ENCODE measurements at places on chromosomes 4 and X.

DNA sequence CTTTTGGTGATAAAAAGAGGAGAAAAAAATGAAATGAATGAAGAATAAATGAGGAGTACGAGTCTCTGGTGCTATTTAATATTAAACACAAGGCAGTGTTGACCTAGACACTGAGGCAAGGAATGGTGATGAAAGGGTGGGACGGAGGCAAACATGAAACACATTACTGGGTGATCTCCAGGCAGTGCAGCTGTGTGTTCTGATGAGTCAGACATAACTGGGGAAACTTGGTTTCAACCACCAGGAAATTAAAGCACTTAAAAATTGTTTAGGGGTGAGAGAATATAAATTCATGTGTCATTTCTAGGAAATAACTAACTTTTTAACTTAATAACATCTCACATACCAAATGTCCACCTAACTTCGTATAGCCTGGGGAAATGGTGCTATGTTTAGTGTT is 19.7 kb upstream of the CXCL6 start:
- no peak for DNase-seq

DNA sequence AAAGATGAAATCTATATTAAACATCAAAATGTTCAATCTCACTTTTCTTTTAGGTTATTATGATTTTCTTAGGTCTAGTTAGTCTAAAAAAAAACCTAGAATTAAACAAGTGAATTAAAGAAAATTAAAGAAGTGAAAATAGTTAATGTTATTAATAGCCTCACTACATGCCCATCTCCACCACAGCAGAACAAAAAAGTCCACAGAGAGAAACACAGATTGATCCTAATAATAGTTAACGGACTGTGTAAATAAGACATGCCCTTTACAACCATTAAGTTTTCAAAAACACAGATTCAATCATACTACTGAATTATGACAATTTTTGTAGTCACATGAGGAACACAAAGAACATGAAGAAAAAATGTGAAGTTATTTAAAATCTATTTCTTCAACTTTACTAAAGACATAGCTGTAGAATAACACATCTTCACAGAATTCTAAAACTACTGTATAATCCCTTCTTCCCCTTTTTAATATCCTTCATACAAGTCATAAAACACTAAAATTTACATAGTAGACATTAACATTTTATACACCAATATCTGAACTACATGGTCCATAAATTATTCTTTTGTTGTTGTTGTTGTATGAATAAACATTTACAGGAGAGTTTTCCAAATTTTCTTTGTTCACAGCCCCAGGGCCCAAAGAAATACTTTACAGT is 15.3 kb downstream of the HELQ start:
- DNase-seq = no peak

GRCh38 chrX:147226801-147227200 is 412.3 kb upstream of the CXorf51A start:
- no peak for DNase-seq

DNA sequence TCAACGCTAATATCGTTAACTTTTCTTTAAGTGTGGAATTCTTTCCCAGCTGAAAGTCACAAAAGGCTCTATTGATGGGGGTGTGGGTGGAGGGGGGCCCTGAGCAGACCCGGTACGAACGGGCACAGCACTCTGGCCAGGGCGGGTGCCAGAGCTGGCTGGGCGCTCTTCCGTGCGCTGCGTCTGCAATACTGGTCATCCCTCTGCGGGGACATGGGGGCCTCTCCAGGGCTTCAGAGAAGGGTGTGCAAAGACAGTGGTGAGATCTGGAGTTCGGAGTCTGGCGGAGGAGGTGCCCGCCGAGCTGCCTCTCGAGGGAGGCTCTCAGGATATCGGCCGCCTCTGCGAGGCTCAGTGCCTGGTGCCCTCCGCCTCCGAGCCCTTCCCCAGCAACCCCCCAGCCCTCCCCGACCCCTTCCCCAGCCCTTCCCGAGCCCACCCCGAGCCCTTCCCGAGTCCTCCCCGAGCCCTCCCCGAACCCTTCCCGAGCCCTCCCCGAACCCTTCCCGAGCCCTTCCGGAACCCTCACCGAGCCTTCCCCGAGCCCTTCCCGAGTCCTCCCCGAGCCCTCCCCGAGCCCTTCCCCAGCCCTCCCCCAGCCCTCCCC is 34.3 kb downstream of the FGFRL1 start:
- no peak for DNase-seq

GRCh38 chrX:55623100-55623499 is at the start of gene FOXR2:
TSS of gene FOXR2 (plus strand) at chrX:55623400. CDS start at chrX:55623712, 312 bp downstream.
- no peak for DNase-seq

- DNase-seq = no peak
These were observed 1.3 kb upstream of the ATP10D start for GRCh38 chr4:47483745-47484144.

- DNase-seq = no peak
These were observed 646.7 kb downstream of the PDHA2 start for GRCh38 chr4:96486563-96486962.

- DNase-seq = no peak
These were observed 26.2 kb downstream of the CUL4B start for GRCh38 chrX:120534413-120535205.

DNA sequence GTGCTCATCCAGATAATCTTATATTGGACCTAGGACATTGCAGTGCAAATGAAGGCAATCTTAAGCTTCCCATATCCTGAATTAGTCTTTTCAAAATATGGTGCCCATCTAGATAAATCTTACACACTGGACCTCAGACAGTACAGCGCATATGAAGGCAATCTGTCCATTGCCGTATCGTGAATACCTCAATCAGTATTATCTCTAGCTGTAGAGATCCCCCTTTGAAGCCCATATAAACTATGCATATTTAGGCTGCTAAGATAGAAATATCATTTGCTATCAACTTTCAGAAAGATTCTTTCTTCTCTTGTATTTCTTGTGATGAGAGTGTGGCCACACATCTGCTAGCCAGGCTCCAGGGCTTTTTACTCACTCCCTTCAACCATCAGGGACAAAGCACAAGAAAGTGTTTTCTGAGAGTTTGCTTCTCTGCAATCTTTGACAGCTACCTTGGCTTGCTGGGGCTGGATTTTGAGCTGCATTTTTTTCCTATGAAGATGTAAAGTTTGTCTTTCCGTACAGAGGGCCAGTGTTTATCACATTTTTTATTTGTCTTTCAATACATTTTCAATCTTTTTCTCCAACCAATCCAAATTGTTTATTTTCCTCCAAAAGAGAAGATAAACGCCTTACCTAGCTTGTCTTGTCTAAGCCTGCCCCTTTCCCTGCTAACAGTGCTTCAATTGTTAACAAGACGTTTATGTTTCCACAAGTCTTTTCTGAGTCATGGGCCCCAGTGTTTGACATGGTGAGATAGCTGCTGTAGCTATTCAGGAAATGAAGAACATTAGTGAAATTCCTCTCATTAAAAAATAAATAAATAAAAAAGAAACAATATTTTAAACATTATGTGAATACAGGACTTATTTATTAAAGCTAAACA is 57.6 kb upstream of the FAT1 start:
- DNase-seq = no peak

DNA sequence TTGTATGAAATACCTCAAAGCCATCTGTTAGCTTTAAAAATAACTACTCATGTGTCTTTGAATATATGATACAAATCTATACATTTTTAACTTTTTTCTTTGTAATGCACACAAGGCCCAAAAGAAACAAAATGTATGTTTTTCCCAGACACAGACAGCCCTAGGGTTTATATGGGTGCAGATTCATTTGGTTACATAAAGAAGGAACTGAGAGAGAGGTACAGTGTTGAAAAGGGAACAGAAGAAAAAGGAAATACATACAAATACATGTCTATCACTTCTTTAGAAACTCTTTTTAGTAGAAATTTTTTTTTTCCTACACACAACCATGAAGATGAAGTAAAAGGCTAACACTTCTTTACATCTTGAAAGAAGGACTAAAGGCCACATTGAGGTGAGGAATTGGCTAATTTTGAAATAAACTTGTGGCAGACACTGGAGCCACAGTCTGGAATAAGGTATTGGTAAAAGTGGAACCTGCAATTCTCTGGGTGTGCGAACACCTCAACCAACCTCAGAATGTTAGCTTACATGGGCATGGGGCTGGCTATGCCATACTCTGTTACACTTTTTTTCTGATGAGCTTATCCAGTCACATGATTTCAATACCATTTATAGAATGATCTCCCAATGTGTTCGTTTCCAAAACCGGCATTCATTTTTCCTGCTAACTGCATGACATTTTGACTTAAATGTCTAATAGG is 67.9 kb downstream of the FAM47C start:
- DNase-seq = no peak

GRCh38 chr4:141587897-141588296 is 48.5 kb upstream of the IL15 start:
- DNase-seq = no peak

GRCh38 chr4:127870688-127871087 is 10.0 kb upstream of the PLK4 start:
- DNase-seq = no peak

DNA sequence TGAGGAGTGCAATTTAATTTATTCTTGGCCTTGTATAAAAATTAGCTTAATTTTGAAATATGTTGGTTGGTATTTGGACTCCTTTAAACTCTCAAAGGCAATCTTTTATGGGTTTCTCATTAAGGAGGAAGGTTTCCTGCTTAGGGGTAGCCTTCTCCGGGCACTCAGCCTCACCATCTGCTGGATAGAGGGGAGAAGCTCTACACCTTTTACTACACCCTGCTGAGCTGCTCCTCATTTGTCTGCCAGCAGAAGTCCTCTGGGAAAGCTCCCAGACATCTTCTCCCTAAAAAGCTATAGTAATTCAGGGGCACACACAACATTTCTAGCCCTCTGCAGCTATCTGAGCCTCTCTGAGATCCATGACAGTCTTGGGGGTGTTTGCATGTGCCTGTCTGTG is 179.1 kb downstream of the SOWAHB start:
- no peak for DNase-seq

GRCh38 chr4:1209821-1210220 is 37.4 kb upstream of the SPON2 start:
- no peak for DNase-seq

- DNase-seq = no peak
These were observed 455.7 kb downstream of the BCOR start for GRCh38 chrX:39642071-39642470.

DNA sequence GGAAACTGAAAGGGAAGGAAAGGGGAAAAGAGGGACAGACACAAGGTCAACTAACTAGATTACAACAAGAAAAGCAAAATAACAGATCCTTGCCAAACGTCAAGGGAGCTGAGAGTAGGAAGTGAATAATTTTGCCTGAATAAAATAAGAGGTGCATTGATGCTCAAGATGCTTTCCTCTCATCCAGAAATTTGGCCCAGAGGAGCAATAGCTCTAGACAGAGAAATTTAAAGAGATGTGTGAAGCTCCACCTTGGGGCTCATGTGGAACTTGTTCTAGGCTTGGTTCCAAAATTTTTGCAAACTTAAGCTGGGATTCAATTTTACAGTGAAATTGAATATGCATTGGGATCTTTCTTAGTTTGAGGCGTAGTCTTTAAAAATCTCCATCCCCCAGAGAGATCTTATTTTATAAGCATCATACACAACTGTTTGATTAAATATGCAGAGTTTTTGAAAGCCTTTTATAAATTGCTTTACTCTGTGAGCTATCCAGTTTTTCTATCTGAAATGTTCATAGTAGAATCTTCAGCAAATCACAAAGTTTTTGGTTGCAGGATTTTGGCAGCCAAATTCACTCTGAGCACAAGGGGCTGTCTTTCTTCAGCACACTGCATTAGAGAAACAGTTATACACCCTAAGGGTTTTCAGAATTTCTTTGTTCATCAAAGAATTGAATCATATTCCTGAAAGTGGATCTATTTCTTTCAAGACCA is 1159.5 kb downstream of the ADGRL3 start:
- DNase-seq = no peak

DNA sequence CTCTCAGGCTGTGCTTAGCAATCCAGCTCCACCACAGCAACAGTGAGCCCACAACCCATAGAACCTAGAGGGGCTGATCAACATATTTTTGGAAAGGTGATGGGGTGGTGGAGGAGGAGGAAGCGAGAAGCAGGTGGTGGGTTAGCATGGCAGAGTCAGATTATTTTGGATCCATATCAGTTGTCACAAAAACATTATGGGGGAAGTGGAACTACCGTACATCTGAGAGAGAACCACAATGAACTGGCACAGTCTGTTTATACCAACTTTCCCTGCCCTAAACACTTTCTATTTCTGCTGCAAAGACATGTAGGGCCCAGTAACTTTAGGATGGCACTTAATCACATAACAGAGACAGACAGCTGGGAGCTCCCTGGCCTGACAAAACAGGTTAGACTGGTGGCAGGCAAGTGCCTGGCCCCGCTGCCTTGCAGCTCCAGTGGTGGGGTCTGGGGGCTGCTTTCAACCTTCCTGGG is 4.3 kb downstream of the SLC9A7 start:
- no peak for DNase-seq

- no peak for DNase-seq
These were observed 34.2 kb downstream of the LDB2 start for GRCh38 chr4:16864199-16864598.

- no peak for DNase-seq
These were observed 5.7 kb downstream of the JAKMIP1 start for GRCh38 chr4:6194458-6195195.

GRCh38 chrX:1741816-1742394 is 127.0 kb downstream of the ASMT start:
- no peak for DNase-seq

GRCh38 chr4:128670513-128670912 is 139.0 kb upstream of the JADE1 start:
- DNase-seq = no peak

- DNase-seq = no peak
These were observed 672 bp downstream of the TCEAL3 start for GRCh38 chrX:103608306-103608963.

DNA sequence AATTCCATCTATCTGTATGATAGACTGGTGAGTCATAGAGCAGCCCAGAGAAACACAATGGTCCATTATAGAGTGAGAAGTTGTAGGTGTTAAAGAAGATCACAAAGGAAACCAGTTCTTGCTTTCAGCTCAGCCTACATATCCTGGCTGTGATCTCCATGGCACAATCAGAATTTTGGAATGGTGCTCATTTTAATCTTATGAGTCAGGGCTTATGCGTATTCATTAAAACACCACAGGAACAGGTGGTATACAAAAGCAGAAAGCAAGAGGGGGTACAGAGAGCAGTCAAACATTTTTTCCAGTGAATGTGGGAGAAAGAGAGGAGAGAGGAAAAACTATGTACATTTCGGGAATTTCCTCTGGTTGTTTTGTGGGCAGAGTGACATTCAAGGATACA is 126.9 kb downstream of the MFAP3L start:
- no peak for DNase-seq

- DNase-seq = no peak
These were observed 50.5 kb downstream of the TBC1D14 start for GRCh38 chr4:6960154-6960553.

- DNase-seq = no peak
These were observed 1.6 kb upstream of the GIMD1 start for GRCh38 chr4:106370214-106370613.

- DNase-seq = no peak
These were observed 577.4 kb upstream of the INTU start for GRCh38 chr4:127055357-127055756.

DNA sequence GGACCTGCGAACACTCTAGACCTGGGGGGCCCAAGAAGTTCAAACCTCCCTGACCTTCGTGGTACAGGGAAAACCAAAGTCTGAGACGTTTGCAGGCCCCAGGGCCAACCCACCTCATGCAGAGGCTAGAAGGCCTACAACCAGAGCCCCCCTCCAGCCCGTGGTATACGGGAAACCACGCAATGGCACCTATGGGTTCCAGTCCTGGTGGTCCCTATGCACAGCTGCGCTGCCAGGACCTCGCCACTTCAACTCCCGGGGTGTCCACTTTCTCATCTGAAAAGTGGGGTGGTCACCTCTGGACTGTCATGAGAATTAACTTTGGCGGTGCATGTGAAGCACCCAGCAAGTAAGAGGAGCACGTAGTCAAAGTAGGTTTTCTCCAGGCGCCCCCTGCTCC is 8.4 kb upstream of the MSX1 start:
- DNase-seq = no peak
